Activated T-cell treated with anti-CD3 and anti-CD28 coated beads, Interleukin-2, amount 50 U/mL, for 72 hours (primary cell): ENCODE measurements at places on chromosomes 2 and 18.

DNA sequence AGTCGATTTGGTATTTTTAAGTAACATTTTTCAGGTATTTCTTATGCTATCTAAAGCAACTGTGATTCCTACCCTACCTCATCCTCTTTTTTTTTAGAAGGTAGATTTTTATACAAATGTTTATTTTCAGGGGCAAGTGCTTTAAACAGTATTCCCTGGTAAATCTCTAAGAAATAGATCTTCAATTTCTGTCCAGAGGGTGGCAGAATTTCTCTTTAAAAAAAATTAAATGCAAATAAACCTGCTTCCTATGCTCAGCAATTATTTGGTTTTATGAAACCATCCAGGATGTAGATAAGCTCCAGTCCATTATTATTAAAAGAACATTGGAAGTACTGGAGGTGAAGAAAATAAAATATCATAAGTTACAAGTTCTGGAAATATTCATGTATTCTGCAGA lies 191.9 kb downstream of the MYO3B start:
- DNase-seq = no peak

- no peak for DNase-seq
Measured at GRCh38 chr18:54169431-54170403, 54.8 kb downstream of the MBD2 start.

- no peak for DNase-seq
Measured at GRCh38 chr2:234060236-234060635, 9.7 kb downstream of the SPP2 start.

- DNase-seq = peak; percentile 56
Measured at GRCh38 chr2:202035089-202035940, 1.7 kb downstream of the FZD7 start.

DNA sequence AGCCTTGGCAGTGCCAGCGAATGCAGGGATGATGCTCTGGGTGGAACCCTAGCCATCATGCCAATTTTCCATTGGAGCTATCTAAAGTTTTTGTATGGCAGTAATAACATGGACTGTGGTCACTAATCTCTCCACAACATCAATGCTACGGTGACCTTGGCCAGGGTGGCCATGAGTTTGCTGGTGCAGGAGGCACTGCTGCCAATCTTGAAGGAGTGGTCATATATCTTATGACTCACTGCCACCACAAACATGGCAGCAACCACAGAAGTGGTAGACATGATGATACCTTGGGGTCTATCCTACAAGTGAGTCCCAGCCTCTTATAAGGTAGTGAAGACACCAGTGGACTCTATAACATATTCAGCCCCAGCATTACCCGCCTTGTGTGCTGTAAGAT lies 104.6 kb downstream of the EVA1A start:
- DNase-seq = no peak

- DNase-seq = no peak
Measured at GRCh38 chr2:38997781-38998180, 108.1 kb downstream of the ARHGEF33 start.

GRCh38 chr2:157431176-157431575 lies 12.7 kb downstream of the CYTIP start:
- no peak for DNase-seq

DNA sequence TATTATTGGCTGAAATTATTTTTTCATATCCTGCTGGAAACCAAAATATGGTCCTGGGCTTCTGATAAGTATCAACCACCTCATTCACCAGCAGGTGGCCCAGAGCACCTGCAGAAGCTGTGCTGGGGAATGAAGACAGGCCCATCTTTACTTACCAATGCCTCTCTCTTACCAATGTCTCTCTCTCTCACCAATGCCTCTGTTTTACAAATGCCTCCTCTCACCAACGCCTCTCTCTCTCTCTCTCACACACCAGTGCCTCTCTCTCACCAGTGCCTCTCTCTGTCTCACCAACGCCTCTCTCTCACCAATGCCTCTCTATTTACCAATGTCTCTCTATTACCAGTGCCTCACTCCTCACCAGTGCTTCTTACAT lies 2.3 kb upstream of the MAL start:
- DNase-seq = peak; percentile 56

DNA sequence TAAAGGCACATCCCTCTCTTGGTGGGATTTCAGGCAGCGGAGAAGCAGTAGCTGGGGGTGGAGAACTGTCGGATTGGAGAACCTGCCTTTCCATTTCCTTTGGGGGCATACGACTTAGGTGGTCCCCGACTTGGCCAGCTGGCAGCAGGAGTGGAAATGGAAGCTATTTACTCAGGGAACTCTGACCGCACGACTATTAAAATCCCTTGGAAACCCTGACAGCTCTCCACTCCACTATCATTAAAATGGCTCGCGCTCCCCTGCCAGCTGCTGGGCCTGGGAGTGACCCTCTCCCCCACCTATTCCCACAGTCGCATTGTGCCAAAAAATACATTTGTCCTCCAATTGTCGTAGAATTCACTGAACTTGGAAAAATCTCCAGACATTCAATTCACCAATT lies 77.7 kb upstream of the APCDD1 start:
- DNase-seq = no peak

DNA sequence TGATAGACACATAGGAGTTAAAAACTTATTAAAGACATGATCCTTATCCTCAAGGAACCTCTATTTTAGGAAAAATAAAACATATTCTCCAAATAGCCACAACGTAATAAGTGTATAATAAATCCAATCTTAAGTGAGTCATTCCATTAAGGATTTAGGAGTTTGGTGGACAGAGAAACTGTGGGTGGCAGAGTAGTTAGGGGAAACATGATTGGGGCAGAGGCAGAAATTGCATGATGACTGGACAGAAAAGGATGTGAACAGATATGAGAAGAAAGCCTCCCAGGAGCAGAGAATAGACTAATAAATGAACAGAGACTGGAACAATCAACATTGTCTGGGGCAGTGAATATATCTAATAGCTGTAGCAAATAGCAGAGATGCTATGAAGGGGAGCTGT lies 48.1 kb upstream of the SIGLEC15 start:
- no peak for DNase-seq

DNA sequence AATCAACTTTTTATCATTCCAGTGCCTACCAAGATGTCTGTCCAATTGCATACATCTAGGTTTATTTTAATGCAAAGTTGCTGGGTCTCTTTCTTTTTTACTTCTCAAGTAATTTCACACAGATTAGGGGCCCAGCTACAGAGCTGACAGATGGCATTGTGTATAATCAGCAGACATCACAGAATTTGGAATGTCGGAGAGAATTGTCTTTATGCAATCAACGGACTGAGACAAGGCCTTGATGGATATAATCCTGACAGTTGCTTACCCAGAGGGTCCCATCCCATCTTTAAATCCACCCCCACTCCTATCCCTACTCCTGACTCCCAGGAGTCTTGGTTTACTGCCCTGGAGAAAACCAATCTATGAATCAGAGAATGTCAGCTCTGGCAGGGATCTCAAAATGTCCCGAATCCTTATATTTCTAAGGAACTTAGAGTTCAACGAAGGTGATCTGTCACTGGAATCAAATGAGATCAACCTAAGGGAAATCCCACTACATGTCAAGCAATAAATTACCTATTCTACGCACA lies 142.0 kb downstream of the LRATD1 start:
- no peak for DNase-seq

- DNase-seq = no peak
Measured at GRCh38 chr2:55459714-55460274, 40.1 kb upstream of the CCDC88A start.

DNA sequence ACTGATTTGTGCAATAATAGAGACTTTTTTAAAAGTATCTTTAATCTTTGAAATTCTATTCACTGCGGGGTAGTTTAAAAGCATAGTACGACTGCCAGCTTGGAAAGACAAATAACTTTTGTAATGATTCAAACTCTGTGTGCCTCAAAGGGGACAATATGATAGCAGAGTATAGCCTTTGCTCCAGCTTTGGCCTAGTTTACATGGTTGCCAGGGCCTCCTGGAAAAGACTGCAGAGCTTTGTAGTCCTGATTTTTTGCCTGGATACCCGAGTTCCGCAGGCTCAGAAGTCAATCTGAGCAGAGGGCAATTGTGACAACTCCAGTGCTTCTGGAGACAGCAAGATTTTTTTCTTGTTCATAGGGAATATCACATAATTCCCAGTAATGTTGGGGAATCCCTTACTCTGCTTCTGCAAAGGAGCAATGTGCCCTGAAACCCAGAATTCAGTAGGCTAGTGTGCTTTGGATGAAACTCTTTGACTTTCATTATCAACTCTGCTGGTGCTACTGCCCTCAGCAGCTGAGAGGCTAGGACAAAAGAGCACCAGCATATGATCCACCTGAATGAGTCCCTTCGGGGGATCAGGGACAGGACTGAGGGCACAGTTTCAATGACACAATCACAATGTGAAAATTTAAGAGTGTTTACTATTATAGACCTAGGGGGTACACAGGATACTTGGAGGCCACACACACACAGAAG lies 768.1 kb downstream of the TMEM182 start:
- no peak for DNase-seq

DNA sequence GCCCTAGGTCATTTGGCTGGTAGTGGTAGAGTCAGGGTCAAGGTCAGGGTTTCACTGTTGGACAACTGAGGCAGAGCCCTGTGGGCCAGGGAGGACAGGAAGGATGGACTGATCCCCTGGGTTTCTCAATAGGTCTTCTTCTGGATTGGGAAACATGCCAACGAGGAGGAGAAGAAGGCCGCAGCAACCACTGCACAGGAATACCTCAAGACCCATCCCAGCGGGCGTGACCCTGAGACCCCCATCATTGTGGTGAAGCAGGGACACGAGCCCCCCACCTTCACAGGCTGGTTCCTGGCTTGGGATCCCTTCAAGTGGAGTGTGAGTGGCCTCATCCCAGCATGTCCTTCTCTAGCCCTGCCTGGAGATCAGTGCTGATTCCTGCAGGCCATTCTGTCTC lies 18.1 kb downstream of the VIL1 start:
- no peak for DNase-seq

DNA sequence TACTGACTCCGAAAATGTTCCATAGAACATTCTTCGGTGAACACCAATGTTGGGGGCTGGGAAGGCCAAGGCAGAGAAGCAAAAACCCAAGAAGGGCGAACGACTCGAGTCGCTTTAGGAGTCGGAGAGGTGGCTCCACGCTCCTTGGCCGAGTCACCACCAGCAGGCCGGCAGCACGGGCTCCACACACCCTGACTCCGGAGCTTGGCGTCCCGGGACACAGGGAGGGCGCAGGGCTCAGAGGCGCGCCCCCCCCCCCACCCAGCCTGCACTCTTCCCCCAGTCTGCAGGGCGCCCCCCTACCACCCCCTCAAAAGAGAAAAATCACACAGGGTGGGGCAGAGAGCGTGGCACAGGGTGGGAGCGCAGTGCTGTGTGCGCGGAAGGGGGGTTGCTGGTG lies 7.5 kb upstream of the ADI1 start:
- DNase-seq = no peak

GRCh38 chr2:127404466-127405254 lies 13.6 kb upstream of the PROC start:
- no peak for DNase-seq
